Activated CD8-positive, alpha-beta memory T cell treated with anti-CD3 and anti-CD28 coated beads, Interleukin-2, amount 10 ng/mL, durations not matched to agents 7 days and 5 days (primary cell): ENCODE measurements at places on chromosomes 6 and 20. TPM values are rescaled to one million over a fixed set of nuclear protein-coding genes. Genes with fewer than 3 reads are reported as not detected.
A peak's percentile ranks its signal among the peaks of the same experiment; 100 is the strongest.

C6orf52 gene
- total RNA-seq: 2.5 TPM

- DNase-seq: peak; percentile 80
Observed at GRCh38 chr20:37192137-37192854, 12.9 kb upstream of the MROH8 start.

DNA sequence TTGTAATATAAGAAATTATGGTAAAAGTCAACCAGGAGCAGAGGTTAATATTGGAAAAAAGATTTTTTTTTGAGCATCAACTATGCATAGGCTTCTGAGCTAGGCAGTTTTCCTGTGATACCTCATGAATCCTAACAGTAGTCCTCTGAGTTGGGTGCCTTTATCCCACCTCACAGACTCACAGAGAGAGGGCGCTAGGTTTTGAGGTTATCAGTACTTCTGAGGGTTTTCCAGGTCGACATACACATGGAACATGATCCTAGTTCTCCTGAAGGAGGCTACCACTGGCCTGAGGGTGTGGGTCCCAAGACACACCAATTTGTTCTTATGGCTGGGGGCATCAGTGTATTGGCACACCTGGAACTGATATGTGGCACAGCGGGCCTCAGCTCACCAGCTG is 358.8 kb upstream of the JAG1 start:
- no peak for DNase-seq

DNA sequence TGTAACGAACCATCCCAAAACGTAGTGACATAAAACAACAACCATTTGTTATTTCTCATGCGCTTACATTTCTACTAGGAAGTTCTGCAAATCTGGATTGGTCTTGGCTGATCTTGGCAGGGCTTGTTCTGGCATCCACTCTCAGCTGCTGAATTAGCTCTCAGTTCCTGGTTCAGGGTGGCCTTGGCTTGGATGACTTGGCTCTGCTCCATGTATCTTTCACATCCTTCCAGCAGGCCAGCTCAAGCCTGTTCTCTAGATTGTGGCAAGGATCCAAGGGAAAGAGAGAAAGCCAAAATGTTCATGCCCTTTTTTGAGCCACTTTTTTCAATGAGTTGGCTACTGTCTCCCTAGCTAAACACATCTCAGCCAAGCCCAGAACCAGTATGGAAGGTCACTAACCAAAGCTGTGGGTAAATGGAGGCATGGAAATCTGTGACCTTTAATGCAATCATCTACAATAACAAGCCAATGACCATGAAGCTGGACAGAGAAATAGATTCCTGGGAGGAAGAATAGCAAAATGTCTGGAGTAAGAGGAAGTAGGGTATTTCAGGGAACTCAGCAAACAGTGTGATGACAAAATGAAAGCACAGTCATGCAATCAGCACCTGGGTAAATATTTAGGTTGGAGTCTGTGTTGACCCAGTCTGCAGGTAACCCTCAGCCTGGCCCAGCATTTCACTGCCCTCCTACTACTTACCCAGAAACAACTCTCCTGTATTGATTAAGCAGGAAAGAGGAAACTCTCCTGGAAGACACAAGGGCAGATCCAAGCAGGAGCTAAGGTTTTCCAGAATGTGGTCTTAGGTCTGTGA is 32.7 kb upstream of the SNAP25 start:
- no peak for DNase-seq

GRCh38 chr6:38187811-38188590 is 368.5 kb downstream of the ZFAND3 start:
- DNase-seq: peak; percentile 12
